ENCODE measurements at places on chromosomes 11 and 22.

GRCh38 chr11:77449784-77450183 lies 24.1 kb downstream of the PAK1 start:
- no peak for DNase-seq

DNA sequence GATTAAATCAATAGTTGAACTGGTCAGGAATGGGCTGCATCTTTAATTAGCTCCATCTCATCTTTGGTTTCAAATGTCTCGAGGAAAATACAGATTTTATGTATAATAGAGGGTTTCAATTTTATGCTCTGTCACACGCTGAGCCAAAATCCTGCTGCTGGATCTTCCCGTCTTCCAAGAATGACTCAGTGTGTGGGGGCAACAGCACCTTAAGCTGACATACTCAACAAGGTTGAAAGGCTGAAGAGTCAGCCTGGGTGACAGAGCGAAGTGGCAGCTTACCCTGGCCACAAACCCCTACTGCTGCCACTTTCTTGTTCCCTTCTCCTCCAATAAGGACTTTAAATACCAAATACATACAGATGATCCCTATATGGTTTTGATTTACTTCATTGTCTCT lies 9.0 kb upstream of the PCF11 start:
- DNase-seq: no peak

GRCh38 chr22:23064381-23065068 lies 5.8 kb upstream of the GNAZ start:
- no peak for DNase-seq

DNA sequence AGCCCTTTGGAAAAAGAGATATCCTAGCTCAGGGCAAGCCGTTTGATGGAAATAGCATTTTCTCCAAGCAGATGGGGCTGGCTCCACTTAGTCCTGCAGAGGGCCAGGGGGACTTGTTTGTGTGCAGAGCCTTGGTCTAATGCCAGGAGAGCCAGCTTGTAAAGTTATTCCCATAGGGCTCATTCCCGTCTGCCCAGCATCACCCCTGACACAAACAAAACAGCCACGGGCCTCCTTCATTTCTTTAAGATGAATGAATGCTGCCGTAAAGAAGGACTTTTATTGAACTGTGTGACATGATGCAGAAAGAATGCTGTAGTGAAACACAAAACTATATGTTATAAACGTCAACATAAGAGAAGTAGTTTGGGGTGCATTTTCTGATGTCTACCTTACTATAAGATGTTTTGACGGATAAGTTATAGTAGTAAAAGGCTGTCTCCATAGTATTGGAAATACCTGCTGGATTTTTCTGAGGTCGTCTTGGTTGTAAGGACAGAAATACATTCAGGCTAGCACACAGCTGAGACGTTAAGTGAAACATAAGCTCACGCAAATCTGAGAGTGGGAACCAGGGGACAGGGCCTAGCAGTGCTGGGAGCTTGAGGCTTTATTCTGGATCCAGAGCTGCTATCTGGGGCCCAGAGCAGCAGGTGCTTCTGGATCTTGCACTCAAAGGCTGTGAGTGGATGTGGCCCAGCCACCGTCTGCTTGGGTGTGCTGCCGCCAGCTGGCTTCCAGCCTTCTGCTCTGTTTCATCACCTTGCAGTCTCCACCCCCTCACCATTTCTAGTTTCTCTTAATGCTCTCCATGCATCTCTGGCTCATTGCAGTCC lies 53.3 kb downstream of the NCAM1 start:
- DNase-seq: no peak

DNA sequence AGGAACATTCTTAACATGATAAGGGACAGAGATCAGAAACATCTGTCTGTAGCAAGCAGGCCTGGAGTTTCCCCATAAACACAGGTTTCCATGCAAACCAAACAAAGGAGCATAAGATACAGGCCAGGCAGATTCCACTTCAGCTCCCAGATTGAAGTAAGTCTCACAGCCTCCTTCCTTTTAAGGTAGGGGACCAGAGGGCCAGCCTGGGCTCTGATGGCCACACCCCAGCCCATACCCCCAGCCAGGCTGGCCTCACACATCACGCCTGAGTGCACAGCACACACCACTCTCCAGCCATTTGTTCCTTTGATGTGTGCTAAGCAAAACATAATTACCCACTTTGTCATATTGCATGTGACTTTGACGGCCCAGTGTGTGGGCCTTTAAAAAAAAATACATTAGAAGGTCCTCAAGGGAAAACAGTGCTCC lies 518.7 kb downstream of the NTM start:
- DNase-seq: peak; percentile 73

DNA sequence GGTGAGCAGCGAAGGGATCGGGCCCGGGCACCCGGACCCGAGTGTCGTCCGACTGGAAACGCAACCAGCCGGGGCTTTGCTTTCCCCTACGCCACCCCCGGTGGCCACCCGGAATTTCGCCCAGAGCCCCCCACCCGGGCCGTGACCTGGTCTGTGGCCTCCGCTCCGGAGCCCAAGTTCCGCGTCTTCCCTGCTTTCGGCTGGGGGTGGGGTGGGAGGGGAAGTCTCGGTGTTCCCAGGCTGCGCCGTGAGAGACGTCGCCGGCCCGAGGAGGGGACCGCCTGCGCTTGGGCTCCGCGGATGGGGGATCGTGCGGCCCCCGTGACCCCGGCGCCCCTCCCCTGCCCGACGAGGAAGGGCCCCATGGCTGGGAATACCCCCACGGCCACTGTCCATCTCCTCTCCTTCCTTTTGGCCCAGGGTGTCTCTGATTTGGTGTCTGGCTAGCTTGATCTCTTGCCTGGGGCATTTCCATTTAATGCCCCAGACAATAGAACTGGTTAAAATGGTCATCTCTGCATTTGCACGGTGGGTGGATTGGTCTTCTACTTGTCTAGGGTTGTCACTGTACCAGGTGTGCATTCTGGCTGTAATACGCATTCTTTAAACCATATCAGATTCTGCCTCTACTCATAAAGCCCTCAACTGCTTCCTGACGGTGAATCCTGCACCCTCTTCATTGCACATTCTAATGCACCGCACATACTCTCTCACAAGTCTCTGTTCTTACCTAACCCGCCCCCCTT lies 789 bp downstream of the SIK2 start:
- peak; percentile 66 for DNase-seq

DNA sequence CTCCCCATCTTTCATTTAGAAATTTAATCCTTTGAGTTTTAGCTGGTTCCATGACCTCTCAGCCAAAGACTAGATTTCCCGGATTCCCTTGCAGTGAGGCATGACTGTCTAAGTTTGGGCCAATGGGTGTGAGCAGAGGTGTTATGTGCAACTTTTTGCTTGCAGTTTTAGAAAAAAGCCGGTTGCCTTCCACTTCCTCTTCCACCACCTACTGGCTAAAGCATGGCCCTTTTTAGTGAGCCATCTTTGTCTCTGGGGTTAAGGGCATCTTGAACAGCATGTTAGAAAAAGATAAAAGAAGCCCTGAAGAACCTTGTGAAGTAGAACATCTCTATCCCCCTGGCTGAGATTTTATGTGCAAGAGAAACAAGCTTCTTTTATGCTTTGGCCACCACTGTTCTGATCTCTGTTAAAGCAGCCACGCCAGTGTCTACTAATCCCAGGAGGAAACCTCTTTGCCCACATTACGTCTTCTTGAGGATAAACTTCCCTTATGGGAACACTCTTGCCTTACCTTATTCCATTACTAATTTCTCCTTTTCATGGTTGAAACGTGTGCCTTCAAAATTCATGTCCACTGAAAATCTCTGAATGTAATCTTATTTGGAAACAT lies 279.9 kb downstream of the TENM4 start:
- DNase-seq: no peak

DNA sequence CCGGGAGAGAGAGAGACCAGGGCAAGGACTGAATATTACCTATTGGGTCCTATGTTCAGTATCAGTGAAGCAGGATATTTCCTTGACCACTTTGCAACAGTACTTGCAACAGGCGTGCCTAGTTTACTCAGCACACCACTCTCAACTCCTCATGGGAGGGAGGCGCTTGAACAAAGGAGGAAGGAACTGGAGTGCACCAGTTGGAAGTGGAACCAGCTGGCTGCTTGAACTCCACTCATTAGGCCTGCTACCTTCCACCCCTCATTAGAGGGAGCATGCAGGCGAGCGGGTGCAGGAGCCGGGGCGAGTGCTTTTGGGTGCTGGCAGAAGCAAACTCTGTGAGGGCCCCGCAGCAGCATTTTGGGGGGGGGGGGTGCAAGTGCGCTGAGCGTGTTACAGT lies 1369.6 kb upstream of the RAG2 start:
- no peak for DNase-seq

- no peak for DNase-seq
Measured at GRCh38 chr11:59804061-59804460, 6.5 kb downstream of the MRPL16 start.

DNA sequence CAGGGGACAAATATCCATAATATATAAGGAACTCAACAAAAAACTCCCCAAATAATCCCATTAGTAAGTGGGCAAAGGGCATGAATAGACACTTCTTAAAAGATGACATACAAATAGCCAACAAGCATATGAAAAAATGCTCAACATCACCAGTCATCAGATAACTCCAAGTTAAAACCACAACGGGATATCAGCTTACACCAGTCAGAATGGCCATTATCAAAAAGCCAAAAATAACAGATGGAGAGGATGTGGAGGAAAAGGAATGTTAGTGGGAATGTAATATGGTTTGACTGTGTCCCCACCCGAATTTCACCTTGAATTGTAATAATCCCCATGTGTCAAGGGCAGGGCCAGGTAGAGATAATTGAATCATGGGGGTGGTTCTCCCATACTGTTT lies 350.1 kb downstream of the GUCY1A2 start:
- peak; percentile 57 for DNase-seq

GRCh38 chr11:46901156-46901555 lies 17.2 kb downstream of the LRP4 start:
- peak; percentile 15 for DNase-seq

DNA sequence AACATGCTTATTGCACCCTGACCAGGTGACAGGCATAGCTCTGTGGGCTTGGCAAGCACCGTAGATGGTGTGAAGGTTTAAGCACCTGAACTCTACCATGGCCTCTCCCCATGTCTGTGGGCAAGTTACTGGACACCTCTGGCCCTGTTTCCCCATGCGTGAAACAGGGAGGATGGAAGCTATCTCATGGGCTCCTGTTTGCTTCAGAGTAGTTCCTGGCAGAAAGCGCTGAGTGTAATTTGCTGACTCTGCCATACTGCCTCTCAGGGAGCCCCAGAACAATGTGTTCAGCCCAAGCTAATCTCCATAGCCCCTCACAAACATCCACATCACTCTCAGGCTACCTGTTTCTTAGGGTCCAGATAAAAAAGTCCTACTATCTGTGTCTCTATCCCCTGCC lies 2.4 kb downstream of the CBX6 start:
- no peak for DNase-seq

DNA sequence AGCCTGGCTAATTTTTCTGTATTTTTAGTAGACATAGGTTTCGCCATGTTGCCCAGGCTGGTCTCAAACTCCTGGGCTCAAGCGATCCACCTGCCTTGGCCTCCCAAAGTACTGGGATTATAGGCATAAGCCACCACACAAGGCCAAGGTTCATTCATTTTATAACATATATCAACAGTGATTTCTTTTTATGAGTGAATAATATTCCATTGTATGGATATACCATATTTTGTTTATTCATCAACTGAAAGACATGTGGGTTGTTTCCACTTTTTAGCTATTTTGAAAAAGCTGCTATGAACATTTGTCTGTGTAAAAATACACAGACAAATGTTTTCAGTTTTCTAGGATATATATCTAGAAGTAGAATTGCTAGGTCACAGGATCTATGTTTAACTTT lies 116.0 kb downstream of the MRTFA start:
- DNase-seq: no peak

DNA sequence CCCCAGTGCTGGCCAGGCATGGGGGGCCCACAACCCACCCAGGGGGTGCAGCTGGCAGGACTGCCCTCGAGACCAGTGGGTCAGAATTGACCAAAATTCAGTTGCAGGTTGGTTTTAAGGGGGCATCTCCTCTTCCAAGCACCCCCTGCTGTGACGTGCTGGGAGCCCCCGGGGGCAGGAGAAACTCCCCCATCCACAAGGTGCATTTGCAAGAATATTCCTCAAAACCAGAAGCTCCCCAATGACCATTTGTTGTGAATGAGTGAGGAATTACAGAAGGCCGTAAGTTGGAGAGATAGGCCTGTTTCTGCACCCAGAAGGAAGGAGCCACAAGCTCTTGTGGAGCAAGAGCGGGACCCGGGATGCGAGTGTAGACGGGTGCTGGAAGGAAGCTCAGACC lies 414.5 kb downstream of the BRD1 start:
- no peak for DNase-seq

GRCh38 chr11:77107950-77108349 lies 5.3 kb downstream of the OMP start:
- DNase-seq: peak; percentile 81

- no peak for DNase-seq
Measured at GRCh38 chr11:110761991-110762390, 49.8 kb upstream of the ARHGAP20 start.

DNA sequence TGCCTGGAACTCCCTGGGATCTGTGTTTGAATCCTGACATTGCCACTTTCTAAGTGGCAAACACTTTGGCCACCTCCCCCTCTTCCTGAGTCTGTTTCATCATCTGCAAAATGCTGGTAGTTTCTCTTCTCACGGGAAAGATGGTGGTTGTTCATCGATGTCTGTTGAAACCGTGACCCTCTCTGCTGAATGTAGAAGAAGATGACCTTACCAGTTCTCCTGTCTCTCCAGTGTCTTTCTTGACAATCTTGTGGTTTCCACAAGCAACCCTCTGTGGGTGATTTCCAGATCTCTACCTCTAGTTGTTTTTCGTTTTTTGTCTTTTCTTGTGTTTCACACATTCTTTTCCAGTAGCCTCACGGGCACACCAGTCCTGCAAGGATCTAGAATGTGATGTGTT lies 27.5 kb downstream of the ZBTB16 start:
- DNase-seq: no peak
